ENCODE measurements at places on chromosomes 1 and 21.

- no peak for DNase-seq
Observed at GRCh38 chr1:74193908-74194307, 4.1 kb downstream of the LRRIQ3 start.

DNA sequence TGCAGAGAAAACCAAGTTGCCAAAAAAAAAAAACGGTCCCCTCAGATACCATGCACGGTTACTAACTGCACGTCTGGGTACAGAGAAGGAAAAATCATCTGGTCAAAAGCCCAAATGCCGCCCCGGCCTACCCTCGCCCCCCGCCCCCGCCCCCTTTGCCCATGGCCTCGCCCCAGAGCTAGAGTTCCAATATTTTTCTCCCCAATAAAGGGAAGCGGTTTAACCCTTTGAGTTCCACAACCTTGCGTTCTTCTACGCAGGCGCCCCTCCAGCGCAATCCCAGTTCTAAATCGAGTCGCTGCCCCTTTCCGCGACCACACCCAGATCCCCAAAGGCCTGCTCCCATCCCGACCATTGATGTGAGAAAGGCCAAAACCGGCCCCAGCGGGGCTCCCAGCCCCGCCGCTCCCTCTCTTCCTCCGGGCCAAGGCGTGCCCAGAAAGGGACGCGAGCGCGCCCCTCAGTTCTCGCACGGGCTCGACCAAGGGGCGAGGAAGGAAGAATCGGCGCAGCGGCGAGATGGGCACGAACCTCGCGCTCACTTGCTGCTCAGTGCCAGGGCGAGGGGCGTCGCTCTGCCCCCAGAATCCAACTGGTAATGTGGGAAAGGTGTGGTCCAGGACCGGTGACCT, 797 bp downstream of the WDR47 start:
- peak; percentile 34 for DNase-seq

- DNase-seq, result no peak
Observed at GRCh38 chr1:168629466-168629865, 53.1 kb downstream of the XCL1 start.

DNA sequence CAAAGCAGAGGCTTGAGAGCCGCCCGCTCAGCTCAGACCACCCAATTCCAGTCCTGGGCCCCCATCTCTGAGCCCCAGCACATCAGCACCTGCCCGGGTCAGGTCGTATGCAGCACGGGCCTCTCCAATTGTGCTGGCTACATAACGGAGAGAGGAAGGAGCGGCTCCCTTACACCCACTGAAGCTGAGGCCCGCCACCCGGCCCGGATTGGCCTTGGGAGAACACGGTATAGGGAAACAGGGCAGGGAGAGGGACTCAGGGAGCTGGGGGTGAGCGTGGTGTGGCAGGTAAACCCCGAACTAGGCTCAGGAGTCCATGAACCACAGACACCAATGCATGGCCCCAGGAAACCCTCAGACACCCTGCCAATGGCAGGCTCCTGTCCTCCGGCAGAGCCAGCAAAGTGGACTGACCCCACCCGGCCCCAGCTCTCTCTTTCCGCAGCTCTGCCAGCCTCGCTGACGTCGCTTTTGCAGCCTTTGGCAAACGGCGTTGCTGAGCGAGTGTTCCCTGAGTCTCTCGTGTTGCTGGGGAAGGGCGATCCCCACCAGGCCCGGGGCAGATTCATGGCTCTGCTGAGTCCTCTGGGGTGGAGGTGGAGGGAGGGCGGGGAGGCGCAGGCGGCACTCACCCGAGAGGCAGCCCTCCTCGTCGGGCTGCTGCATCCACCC, 16.5 kb downstream of the MEGF6 start:
- DNase-seq, result no peak

DNA sequence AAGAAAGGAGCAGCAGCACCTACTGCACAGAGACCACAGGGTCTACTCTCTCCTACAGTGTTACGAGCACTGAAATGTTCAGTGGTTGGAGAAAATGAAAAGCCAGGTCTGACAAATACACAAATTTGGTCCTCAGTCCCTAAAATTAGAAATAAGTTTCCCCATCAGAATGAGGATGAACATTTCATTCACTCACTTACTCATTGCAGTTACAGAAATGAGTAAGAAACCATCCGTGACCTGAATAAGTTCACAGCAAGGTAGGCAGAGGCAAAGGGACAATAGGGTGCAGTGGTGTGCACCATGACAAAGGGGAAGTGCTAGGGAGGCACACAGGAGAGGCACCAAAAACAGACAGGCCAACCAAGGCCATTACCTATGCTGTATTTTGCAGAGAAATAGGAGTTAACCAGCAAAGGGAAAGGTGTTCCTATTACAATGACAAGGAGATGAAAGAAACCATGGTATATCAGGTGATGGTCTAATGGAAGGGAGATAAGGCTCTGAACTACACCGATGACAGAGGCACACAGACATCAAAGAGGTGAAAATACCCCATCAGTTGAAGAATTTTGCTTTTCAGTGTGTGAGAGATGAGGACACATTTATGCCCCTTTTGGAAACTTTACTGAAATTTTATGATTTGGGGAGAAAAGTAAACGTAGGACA, 29.4 kb downstream of the VAV3 start:
- peak; percentile 29 for DNase-seq

- no peak for DNase-seq
Observed at GRCh38 chr1:94022471-94023189, 98.3 kb downstream of the ABCA4 start.

DNA sequence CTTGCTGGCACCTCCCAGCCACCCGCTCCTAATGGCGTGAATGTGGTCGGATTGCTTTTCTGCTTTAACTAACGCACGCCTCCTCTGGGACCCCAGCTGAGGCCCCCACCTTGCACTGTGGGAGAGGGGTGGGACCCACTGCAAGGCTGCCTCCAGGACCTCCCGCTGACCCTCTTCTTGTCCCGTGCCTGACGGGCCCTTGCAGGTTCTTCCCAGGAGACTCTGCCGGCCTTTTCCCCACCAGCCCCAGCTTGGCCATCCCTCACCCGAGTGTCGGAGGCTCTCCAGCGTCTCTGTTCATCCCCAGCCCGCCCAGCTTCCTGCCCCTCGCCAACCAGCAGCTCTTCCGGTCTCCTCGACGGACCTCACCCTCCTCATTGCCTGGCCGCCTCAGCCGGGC, 18.6 kb downstream of the TMEM201 start:
- DNase-seq, result no peak

DNA sequence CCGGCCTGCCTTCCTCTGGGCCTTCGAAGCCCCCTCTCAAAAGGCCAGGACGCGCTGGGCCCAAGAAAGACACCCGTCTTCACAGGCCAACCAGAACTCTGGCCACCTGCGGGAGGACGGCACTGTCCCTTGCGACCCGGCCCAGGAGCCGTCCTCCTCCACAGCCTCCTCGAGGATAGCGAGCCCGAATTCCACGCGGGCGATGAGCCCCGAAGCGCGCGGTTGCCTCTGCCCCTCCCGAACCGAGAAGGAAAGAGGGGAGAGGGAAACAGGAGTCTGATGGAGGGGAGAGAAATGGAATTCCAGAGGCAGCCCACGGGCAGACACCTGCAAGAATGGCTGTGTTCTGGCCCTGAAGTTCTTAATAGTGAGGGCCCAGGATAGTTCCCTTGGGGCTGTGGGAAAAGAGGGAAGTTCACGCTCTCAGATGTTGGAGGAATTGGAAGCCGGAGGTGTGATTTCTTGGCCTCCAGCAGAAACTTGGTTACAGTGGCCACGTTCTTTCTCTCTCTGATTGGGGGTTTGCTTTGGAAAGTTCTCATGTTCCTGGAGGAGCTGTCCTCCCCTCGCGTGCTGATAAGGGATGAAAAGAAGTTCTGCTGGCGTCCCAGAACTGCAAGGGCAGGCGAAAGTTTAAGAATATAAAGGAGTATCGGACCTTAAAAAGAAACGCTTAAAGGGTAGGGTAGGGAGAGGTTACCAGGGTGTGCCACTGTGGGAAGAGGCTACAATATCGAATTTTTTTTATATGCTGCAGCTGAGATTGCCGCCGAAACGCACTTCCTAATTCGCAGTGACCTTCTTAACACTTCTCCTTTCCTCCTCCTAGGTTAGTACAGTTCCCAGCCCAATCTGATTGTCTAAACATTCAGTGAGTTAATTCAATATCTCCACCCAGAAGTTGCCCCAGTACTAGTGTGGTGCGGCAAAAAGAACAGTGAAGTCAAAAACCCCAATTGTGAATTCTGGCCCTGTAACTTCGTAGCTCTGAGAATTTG, 5.8 kb upstream of the SLC44A5 start:
- DNase-seq, result no peak
